ENCODE measurements at places on chromosomes 5 and 9.

DNA sequence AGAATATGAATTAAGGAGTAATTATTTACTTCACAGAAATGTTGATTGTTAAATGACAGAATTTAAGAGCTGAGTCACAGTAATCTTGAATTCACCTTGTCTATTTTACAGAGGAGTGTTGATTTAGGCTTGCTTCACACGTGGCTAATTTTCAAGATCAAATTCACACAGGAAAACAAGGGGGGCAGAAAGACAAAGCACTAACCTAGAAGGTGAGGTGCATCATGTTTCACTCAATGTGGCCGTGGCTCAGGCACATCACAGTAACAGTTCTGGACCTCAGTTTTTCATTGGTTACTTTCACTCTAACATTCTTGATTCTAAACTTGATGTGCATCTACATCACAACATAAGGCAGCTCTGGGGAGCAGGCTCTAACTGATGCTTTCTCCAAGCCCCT lies 69.6 kb upstream of the GNAQ start:
- DNase-seq, result no peak

GRCh38 chr5:88743231-88743834 lies 139.7 kb downstream of the MEF2C start:
- no peak for DNase-seq

GRCh38 chr9:128034821-128035652 lies 32.1 kb downstream of the NAIF1 start:
- DNase-seq, result peak; percentile 55

DNA sequence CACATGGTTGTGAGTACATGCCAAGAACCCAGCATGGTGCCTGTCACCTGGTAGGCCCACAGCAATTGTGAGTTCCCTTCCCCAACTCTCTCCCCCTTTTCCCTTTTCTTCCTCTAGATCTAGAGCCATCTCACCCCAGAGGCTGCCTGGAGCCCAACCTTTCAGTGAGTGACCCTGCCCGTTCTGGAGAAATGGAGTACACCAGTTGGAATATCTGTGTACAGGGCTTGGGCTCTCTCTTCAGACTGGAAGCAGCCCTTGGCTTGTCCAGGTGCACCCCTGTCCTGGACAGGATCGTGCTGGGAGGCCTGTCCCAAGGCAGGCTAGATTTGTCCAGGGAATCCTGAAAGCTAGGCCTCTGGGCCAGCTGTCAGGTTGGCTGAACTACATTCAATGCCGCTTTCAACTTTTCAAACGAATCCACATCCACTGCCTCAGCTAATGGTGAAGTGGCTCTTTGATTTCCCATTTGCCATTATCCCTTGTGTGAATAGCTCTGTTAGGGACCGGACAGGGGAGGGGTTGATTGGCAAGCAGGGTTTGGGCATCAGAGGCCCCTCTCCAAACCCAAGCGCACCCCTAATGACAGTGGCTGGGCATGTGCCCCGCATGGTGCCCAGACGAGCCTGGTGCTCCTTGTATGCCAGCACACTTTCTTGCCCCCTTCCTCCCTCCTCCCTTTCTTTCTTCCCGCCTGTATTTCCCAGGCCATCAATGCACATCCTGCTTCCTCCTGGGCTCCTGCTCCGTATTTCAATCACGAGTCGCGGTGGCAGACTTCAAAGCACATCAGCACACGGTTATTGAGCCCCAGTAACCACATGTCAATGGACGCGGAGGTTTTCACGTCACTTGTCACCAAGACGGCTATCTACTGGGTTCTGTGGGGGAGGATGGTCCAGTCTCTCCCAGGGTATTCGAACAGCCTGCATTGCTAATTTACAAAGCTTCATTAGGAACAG lies 211.2 kb downstream of the DAB2IP start:
- DNase-seq, result no peak

GRCh38 chr5:53337827-53338226 lies 142.6 kb upstream of the FST start:
- no peak for DNase-seq

- no peak for DNase-seq
Measured at GRCh38 chr5:10860645-10861422, 99.8 kb upstream of the DAP start.

All from activated CD4-positive, alpha-beta T cell treated with anti-CD3 and anti-CD28 coated beads, Interleukin-2, amount 50 U/mL, for 4 hours (primary cell).